Stimulated activated CD4-positive, alpha-beta T cell treated with anti-CD3 and anti-CD28 coated beads, TNF-alpha, amount 100 ng/mL, for 4 hours (primary cell): ENCODE measurements at places on chromosomes 12 and 14.

DNA sequence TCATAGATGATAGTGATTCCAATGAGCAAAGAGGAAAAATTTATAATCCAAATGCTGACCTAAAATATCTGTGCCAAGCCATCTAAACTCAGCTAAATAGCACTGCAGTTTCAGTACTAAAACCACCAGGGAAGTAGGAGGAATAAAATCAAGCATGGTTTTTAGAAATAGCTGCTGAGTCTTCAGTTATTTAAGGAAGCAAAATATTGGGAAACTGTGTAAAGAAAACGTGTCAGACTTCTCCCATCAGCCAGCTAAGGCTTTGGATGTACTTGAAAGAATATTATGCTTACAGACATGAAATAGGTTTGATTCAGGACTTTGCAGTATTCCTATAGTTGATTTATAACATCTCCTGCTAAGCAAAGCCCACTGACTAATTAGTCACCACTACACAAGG is 24.7 kb downstream of the CLEC2D start:
- no peak for DNase-seq

- no peak for DNase-seq
Observed at GRCh38 chr12:90677055-90677454, 277.9 kb downstream of the CCER1 start.

- no peak for DNase-seq
Observed at GRCh38 chr14:65210118-65210821, 108.0 kb upstream of the MAX start.

- DNase-seq = no peak
Observed at GRCh38 chr14:30957813-30958370, 67.6 kb upstream of the AP4S1 start.

DNA sequence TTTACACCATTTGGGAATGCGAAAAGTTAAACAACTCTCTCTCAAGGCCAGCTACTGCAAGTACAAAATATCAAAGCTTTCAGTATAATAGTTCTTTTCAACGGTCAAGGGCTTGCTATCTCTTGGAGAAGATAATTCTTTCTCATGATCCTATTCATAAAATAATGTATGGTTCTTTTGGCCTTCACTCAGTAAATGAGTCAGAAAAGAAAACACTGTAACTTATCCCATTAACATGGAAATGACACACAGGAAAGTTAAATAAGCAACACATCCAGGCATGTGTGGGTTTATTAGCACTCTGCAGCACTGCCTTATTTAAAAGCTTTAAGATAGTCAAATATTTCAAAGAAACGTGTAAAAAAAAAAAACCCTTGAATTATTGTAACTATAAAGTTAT is 36.9 kb downstream of the ZFC3H1 start:
- no peak for DNase-seq

- no peak for DNase-seq
Observed at GRCh38 chr12:123712780-123713319, 697 bp downstream of the ATP6V0A2 start.
